GM23338 (cell line): ENCODE measurements at places on chromosomes 4 and X. TPM values are rescaled to one million over a fixed set of nuclear protein-coding genes. Genes with fewer than 3 reads are reported as not detected.

DNA sequence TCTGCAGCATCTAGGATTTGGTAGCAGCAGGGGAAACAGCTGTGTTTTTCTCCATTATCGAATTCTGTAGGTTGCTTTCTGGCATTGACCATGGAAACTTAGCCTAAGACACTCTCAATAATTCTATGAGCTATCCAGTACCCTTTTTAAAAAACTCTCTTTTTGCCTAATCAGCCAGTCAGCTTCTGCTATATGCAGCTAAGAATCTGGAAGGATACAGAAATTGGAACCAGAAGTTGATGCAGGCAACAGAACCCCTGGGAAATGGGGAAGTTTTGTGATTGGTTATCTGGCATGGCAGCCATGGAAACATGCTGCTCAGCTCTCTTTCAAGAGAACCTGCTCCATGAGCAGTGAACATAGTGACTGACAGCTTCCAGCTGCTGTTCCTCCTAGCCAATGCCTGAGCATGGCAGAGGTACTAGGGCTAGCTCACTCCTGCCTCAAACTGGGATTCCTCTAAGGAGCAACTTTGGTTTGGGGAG lies 417.6 kb upstream of the MAOA start:
- DNase-seq = no peak

The SGMS2 gene
- polyA plus RNA-seq = 1.1 and 1.2 TPM in 2 replicates

The MAMLD1 gene
- polyA plus RNA-seq = 0.12 and 0.13 TPM in 2 replicates

- DNase-seq = no peak
Observed at GRCh38 chr4:158941321-158941720, 161.6 kb upstream of the RAPGEF2 start.

DNA sequence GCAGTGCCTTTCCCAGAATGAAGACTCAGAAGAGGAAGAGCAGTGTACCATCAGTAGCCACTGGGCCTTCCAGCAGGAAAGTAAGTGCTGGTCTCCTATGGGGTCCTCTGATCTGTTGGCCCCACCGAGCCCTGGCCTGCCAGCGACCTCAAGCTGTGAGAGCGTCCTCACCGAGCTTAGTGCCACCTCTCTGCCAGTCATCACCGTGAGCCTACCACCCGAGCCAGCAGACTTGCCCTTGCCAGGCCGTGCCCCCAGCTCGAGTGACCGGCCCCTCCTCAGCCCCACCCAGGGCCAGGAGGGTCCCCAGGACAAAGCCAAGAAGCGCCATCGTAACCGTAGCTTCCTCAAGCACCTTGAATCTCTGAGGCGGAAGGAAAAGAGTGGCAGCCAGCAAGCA lies 69.7 kb downstream of the STARD8 start:
- no peak for DNase-seq

The PNMA6A gene
- polyA plus RNA-seq = 2.4 and 2.9 TPM in 2 replicates

- DNase-seq = no peak
Observed at GRCh38 chrX:24175276-24175675, 25.7 kb downstream of the ZFX start.

GRCh38 chr4:146763560-146763959 lies 124.9 kb downstream of the POU4F2 start:
- DNase-seq = no peak

DNA sequence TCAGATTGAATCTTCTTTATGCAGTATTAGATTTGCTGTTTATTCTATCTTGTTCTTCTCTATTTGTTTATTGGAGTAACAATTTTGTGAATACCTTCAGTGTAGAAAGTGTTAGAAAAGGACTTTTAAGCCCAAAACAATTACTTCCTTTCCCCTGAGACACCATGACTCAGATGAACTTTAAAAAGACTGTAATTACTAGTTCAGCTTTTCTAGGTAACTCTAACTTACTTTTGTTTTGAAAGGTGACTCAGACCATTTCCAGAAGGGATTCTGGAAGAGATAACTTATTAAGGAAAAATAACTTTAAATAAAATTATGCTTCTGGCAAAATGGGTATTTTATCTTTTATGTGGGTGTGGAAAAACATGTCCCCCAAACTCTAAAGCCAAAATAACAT lies 561.5 kb upstream of the PCDH10 start:
- DNase-seq = no peak
